ENCODE measurements at places on chromosomes 4 and X. TPM values are rescaled to one million over a fixed set of nuclear protein-coding genes. Genes with fewer than 3 reads are reported as not detected.

ARMCX2 gene
- 44.0 TPM for total RNA-seq

TLR1 gene
- 18.0 TPM for total RNA-seq

PCDH19 gene
- total RNA-seq = 0.66 TPM

GALNTL6 gene
- total RNA-seq = 0.60 TPM

DACH2 gene
- 0.47 TPM for total RNA-seq

FGA gene
- 6.1 TPM for total RNA-seq

FGFBP1 gene
- 6.9 TPM for total RNA-seq

PDGFC gene
- 37.6 TPM for total RNA-seq

FAM184B gene
- total RNA-seq = 0.09 TPM

WDR1 gene
- total RNA-seq = 313 TPM

ANXA10 gene
- not detected for total RNA-seq

GRCh38 chrX:44203791-44204190 is 139.7 kb downstream of the EFHC2 start:
- H3K4me3 ChIP-seq = no peak overlapping the region
- no peaks in the 10 kb centered on the region for H3K27me3 ChIP-seq
- no peaks in the 10 kb centered on the region for H3K36me3 ChIP-seq
- H3K27ac ChIP-seq = no peak overlapping the region

DNA sequence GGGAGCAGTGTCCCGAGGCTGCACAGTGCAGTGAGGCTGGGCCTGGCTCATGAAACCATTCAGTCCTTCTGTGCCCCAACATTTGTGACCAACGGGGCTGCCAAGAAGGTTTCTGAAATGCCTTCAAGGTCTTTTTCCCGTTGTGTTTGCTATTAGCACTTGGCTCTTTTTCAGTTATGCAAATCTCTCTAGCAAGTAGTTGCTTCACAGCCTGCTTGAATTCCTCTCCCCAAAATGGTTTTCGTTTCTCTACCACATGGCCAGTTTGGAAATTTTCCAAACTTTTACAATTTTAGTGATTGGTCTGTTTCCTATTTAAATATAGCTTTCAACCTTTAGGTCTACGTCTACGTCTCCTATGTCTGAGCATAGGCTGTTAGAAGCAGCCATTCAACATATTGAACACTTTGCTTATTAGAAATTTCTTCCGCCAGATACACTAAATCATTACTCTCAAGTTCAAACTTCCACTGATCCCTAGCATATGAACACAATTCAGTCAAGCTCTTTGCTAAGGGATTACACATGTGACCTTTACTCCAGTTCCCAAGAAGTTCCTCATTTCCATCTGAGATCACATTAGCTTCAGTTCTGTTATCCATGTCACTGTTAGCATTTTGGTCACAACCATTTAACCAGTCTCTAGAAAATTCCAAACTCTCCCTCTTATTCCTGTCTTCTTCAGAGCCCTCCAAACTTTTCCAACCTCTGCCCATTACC is 901.8 kb downstream of the GLUD2 start:
- H3K4me1 ChIP-seq = no peaks in the 10 kb centered on the region
- H3K27me3 ChIP-seq = no peaks in the 10 kb centered on the region
- no peak overlapping the region for H3K27ac ChIP-seq
- H3K36me3 ChIP-seq = no peaks in the 10 kb centered on the region
- H3K4me3 ChIP-seq = no peak overlapping the region

DNA sequence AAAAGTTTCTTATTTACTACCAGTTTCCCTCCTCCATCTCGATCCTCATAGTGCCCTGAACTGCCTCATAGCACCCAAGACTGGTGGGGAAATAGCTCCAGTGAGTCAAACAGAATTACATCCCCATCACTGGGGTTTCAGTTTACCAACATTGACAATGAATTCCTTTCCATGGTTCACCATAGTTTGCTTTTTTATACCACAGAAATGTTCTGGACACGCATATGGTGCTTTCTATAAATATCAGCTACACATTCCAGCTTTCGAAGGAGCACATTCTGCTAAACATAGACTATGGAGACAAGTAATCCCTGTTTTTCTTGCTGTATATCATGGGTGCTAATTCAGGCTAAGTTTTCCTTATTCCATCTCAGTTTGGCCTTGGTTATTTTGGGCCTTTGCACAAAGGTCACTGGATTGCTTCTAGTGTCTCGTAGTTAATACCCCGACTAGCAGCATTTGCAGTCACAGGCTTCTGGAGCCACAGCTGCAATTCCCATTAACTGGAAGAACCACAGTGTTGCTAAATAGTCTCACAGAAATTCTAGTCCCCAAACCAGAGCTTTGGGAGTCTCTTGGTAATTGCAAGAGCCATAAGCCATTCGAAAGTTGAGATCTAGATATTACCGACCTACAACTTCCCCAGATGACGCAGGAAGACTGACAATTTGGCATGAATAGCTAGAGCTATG is 53.4 kb upstream of the TRPC3 start:
- H3K27me3 ChIP-seq = no peaks in the 10 kb centered on the region
- H3K36me3 ChIP-seq = no peaks in the 10 kb centered on the region
- no peak overlapping the region for H3K27ac ChIP-seq
- no peaks in the 10 kb centered on the region for H3K4me1 ChIP-seq

DNA sequence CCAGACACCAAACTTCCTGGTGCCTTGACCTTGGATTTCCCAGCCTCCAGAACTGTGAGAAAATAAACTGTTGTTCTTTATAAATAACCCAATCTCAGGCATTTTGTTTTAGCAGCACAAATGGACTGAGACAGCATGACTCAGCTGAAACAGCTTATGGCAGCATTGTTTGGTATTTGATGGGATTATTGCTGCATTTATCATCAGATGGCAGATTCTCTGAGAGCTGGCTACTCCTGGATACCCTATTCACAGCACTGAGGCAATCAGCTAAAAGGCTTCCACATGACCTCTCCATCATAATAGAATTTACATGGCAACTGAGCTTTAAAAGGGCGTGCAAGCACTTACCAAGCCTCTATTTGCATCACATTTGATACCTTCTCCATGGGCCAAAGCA is 623.1 kb upstream of the CPEB2 start:
- H3K4me3 ChIP-seq = no peak overlapping the region
- no peaks in the 10 kb centered on the region for H3K36me3 ChIP-seq
- H3K4me1 ChIP-seq = no peaks in the 10 kb centered on the region
- H3K27me3 ChIP-seq = no peaks in the 10 kb centered on the region
- DNase-seq = no peak

DNA sequence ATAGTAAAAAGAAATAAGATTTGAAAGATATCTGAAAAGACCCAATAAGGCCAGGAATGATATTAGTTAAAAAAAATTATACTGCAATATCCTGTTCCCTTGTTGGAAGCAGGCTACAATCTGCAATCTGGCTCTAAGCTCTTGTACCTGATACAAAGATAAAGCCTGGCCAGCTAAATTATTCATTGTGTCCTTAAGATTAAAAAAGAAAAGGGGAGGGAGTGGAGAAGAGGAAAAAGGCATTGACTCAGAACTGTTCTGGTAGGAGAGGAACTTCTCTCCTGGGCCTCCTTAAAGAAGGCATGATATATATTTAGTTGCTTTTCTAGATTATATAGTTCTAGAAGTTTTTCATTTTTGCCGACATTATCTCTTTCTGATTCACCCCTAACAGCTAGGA is 46.7 kb downstream of the IRF2 start:
- no peak overlapping the region for H3K4me3 ChIP-seq
- H3K27ac ChIP-seq = no peak overlapping the region
- DNase-seq = no peak
- no peaks in the 10 kb centered on the region for H3K4me1 ChIP-seq
- peaks cover 14% of the 10 kb centered on the region for H3K36me3 ChIP-seq
- no peaks in the 10 kb centered on the region for H3K27me3 ChIP-seq

DNA sequence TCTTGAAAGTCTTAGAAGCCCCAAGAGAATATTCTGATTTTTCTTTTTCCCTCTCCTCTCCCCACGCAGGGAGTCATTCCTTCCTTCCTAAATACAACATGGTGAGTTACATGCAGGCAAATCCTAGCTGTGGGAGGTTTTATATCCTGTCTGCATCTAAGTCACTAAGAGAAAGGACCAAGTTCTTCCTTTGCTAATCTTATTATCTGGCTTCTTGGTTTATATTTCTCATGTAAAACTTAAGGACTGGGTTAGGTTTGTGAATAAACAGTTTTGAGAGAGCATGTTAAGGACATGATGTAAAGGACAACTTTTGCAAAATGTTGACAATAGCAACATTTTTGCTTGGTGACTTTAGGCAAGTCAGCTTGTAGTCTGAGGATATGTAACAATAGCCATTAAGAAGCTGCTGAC is 5.1 kb upstream of the CXCL9 start:
- no peaks in the 10 kb centered on the region for H3K27me3 ChIP-seq
- peak overlapping the region; percentile 23 for H3K27ac ChIP-seq
- DNase-seq = no peak
- no peaks in the 10 kb centered on the region for H3K4me1 ChIP-seq
- no peak overlapping the region for H3K4me3 ChIP-seq

DNA sequence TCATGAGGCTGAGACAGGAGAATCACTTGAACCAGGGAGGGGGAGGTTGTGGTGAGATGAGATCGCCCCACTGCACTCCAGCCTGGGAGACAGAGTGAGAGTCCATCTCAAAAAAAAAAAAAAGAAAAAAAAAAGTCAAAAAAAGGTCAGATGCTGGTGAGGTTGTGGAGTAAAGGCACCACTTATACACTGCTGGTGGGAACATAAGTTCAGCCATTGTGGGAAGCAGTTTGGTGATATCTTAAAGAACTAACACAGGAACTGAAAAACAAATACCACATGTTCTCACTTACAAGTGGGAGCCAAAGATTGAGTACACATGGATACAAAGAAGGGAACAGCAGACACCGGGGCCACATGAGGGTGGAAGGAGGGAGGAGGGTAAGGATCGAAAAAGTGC is 149.0 kb downstream of the PHF8 start:
- H3K27ac ChIP-seq = no peak overlapping the region
- H3K27me3 ChIP-seq = no peaks in the 10 kb centered on the region
- H3K4me3 ChIP-seq = no peak overlapping the region
- no peak for DNase-seq

- H3K27me3 ChIP-seq = no peaks in the 10 kb centered on the region
- DNase-seq = no peak
- no peak overlapping the region for H3K4me3 ChIP-seq
- H3K36me3 ChIP-seq = no peaks in the 10 kb centered on the region
- no peak overlapping the region for H3K27ac ChIP-seq
These were observed 445.7 kb downstream of the GASK1B start for GRCh38 chr4:157727163-157727562.

GRCh38 chr4:164412246-164412645 is 341.7 kb upstream of the SMIM31 start:
- H3K4me3 ChIP-seq = no peak overlapping the region
- H3K27me3 ChIP-seq = no peaks in the 10 kb centered on the region
- H3K27ac ChIP-seq = no peak overlapping the region
- H3K4me1 ChIP-seq = no peaks in the 10 kb centered on the region

GRCh38 chr4:80073473-80074008 is 512 bp upstream of the ANTXR2 start:
- H3K4me1 ChIP-seq = no peaks in the 10 kb centered on the region
- H3K27ac ChIP-seq = no peak overlapping the region
- H3K27me3 ChIP-seq = no peaks in the 10 kb centered on the region
- no peaks in the 10 kb centered on the region for H3K36me3 ChIP-seq

DNA sequence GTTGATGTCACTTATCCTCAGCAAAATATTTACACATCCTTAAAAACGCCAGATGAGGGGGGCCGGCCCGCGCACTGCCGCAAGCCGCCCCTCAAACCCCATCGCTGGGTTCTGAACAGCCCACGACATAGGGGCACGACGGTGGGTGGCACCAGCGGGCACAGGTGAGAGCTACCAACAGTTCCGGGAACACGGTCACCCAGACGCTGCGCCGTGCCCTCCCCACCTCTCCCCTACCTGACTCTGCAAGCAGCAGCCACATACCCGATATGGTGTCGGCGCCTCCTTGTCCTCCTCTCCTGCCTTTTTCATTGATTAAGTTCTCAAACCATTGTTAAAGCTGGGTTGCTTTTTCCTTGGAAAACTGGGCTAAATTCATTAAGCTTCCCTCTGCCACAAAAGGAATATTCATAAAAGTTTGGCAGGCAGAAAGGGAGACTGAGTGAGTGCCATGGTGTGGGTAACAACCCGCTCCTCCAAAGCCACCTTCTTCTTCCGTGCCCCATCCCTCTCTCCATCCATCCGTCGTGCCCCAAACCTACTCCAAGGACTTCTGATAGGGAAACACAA is 1.4 kb downstream of the RAI2 start:
- no peak overlapping the region for H3K27ac ChIP-seq
- H3K4me1 ChIP-seq = no peaks in the 10 kb centered on the region
- H3K36me3 ChIP-seq = no peaks in the 10 kb centered on the region
- H3K27me3 ChIP-seq = peaks cover 5% of the 10 kb centered on the region

DNA sequence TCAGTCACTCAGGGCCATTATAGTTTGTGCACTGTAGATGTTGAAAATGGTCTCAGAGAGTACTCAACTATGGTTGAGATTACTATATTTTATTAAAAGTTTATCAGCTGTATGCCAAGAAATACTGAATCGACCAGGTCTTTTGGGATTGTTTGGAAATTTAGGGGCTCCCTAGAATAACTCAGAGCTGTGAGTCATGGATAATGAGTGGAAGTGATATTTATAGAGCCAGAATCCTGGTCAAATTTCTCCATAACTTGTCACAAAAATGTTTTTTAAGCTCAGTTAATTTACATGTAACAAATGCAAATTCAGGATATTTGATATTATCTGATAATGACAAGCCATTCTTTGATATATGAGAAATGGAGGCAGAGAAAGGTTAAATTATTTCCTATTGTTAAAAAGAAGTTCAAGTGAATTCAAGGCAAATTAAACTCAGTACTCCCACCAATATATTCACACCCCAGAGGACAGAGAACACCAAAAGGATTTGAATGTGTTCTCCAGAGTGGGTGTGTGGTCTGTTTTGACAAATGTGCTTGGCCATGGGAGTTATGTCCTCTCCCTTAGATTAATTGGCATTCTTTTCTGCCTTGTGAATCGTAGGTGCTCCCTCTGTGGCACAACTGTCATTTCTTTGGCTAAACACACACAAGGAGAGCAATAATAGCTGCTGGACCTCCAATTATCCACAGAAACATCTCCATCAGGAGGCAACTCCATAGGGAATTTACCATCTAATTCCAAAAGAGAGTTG is 37.7 kb downstream of the ARHGAP24 start:
- H3K4me1 ChIP-seq = no peaks in the 10 kb centered on the region
- no peak for DNase-seq
- no peak overlapping the region for H3K27ac ChIP-seq
- no peaks in the 10 kb centered on the region for H3K27me3 ChIP-seq
- no peaks in the 10 kb centered on the region for H3K36me3 ChIP-seq

DNA sequence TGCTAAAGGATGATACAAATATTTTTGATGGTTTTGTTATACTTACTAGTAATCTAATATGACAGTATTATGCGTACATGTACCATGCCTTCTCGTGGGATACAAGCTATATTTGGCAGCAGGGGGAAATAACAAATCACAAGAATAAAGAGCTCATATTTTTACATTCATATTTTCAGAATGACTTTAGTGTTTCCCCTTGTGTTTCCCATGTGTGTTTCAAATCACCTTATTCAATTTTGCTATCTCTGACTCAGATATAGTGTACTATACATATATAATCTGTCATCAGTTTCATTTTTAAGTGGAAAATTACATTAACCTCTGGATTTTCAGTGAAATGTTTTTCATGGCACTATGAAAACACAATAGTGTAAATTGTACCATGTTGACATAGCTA is 146.8 kb downstream of the RPA4 start:
- H3K27ac ChIP-seq = no peak overlapping the region
- H3K36me3 ChIP-seq = no peaks in the 10 kb centered on the region
- H3K27me3 ChIP-seq = peaks cover 3% of the 10 kb centered on the region
- no peak for DNase-seq
- no peak overlapping the region for H3K4me3 ChIP-seq
- H3K4me1 ChIP-seq = no peaks in the 10 kb centered on the region

- H3K27me3 ChIP-seq = no peaks in the 10 kb centered on the region
- H3K4me1 ChIP-seq = no peaks in the 10 kb centered on the region
- H3K36me3 ChIP-seq = no peaks in the 10 kb centered on the region
- no peak overlapping the region for H3K27ac ChIP-seq
- no peak overlapping the region for H3K4me3 ChIP-seq
These were observed 24.0 kb upstream of the MTHFD2L start for GRCh38 chr4:74133786-74134499.
